ENCODE measurements at places on chromosomes 3 and 15.

DNA sequence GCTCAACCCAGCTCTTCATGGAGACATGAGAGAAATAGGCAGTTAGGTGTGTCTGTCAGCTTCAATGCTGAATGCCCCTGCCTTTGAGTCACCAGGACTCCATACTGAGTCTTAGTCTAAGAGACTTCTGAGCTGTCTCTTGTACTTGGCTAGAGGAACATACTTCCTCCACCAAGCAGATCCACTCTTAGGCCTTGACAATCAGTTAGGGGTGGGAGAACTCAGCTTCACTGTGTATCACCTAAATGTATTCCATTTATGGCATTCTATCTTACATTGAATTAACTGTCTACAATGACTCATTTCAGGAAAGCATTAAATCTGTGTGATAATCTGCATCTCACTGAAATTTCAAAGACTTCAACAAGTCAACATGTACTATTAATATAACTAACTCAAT lies 66.0 kb downstream of the STAC start:
- DNase-seq, result no peak

DNA sequence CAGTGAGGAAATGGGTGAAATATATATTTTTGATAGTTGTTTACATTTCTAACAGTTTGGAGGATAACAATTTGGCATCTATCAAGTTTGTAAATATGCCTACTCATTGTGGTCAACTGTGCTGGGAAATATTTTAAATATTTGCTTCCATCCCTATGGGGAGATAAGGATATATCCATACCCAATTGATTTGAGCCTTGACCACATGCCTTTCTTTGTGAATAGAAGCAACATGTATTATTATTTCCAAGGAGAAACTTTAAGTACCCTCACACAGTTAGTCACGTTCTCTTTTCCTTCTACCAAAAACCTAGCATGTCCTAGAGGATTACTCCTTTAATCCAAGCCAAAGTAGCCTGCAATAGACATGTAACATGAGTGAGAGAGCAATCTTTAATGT lies 245.4 kb upstream of the CBLB start:
- DNase-seq, result no peak

- no peak for DNase-seq
Measured at GRCh38 chr15:90013503-90013937, 12.4 kb downstream of the ZNF710 start.

GRCh38 chr3:43181202-43181821 lies 75.4 kb upstream of the POMGNT2 start:
- no peak for DNase-seq

- DNase-seq, result no peak
Measured at GRCh38 chr15:92197746-92198145, 195.9 kb upstream of the ST8SIA2 start.

GRCh38 chr15:74906067-74906449 lies 593 bp downstream of the FAM219B start:
- no peak for DNase-seq

GRCh38 chr15:90412356-90413194 lies 24.5 kb downstream of the IQGAP1 start:
- no peak for DNase-seq

DNA sequence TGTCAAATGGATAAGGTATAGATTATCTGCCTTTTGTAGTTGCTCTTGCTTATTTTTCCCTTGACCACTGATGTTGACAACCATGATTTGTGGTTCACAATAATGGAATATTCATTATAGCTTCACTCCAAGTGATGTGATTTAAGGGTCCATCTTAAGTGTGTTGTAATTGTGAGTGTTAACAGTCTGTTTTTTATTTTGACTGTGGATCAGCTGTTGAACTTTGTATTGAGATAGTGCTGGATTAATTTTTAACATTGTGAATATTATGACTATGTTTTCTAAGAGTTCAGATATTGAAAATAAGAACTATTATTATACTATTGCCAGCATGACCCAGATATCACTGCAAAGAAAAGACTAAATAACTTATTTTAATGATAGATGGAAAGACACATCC lies 8.6 kb upstream of the GASK1A start:
- DNase-seq, result no peak

- peak; percentile 24 for DNase-seq
Measured at GRCh38 chr15:41501191-41501917, 7.7 kb downstream of the ITPKA start.

DNA sequence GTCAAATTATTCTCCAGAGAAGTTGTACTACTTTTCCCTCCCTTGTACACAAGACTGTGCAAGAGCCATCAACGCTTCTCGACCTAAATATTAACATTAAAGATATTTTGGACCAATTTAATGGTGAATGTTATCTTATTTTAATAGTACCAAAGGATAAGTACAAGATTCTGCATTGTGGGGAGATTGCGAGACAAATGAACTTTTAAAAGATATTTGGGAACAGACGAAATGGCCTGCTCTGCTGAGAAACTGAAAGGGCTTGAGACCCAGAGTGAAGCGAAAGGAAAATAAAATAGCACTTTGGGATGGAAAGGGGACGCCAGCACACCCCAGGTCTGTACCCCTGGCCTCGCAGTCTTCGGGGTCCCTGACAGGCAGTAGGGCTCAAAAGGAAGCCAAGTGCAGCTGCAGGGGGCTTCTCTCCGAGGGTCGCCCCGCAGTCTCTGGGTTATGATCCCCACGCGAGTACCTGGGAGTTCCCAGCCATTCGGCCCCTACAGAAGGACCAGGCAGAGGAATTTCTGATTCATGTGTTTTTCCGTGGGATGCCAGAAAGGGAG lies 97.6 kb upstream of the VGLL3 start:
- DNase-seq, result no peak

DNA sequence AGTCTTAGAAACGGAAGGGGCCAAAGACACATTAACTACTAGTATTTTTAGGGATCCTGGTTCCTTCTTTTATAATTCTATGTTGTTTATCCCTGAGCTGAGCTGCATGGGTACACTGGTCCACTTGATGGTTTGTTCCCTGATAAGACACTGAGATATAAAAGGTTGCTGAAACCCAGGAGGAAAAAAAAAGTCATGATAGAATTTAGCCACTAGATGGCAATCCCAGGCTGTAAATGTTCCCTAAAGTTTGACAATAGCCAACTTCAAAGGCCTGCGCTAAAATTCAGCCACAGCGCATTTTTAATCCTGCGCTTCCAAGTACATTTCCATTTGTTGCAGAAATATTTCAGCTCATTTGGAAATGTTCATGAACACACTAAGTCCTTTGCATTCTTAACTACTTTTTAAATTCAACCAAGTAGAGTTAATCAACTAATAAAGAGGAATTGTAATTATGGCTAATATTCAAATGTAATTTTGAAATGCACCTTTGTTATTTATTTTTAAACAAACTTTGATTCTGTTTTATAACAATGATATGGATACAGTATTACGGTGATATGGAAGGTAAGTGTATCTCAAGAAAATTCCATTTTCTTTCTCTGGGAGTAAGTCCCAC lies 249.3 kb upstream of the FEZF2 start:
- no peak for DNase-seq

DNA sequence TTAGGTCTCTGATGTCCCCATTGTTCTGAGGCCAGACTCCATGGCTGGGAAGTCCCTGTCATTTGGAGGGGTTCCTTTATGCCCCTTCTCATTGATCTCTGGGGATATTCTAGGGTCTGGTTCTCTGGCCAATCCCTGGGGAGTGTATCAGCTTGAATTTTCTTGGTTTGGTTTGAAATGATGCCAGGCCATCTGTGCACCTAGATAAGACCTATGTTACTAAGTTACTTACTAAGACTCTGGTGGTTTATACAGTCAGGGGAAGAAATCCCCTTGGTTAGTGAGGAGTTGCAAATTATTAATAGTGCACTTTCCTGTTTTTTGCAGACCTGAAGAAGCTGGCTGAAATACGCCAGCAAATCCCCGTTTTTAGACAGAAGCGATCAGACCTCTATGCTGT lies 20.3 kb downstream of the NIT2 start:
- no peak for DNase-seq

DNA sequence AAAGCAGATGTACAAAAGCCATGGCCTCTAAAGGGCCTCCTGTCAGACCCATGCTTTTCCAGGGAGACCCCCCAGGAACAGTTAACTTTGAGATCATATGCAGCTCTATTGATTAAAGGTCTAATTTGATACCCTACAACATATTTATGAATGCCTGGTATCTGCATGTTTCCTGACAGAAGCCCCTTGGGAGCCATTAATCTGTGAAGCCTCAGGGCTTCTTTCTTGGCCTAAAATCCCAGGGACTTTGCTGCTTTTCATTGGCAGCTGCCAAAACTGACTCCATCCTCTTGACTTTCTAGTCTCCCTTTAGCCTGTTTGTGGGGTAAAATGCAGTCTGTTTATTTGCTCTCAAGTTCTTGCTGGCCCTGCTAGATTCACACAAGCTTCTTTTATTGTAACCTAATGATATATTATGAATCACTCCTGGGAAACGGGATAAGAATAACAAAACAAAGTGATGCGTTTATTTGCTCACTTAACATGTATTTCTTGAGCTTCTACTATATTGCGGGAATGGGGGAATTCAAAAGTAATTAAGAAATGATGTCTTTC lies 257.0 kb downstream of the LSAMP start:
- DNase-seq, result no peak

- DNase-seq, result no peak
Measured at GRCh38 chr3:9779721-9780457, 10.1 kb upstream of the CAMK1 start.

DNA sequence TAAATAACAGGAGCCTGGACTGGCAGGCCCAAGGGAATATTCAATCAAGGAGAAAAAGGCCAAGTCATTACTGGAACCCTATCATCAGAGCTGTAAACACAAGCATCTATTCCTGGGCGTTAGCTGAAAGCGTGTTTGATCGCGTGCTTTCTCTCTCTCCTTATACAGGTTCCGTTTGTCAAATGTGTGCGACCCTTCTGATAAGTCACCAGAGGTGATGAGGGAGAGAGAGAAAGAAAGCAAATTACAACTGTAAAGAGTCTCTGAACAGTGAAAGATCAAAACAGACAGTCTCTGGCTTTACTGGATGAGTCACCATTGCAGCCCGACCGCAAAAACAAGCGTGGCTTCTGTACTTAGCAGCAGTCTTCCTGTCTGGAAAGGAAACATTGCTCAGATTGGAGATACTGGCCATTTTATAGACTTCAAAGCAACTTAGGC lies 39.5 kb upstream of the TPRG1 start:
- DNase-seq, result no peak

- DNase-seq, result no peak
Measured at GRCh38 chr3:86995537-86995936, 4.6 kb upstream of the VGLL3 start.

- DNase-seq, result no peak
Measured at GRCh38 chr3:88991496-88991895, 115.9 kb upstream of the EPHA3 start.

DNA sequence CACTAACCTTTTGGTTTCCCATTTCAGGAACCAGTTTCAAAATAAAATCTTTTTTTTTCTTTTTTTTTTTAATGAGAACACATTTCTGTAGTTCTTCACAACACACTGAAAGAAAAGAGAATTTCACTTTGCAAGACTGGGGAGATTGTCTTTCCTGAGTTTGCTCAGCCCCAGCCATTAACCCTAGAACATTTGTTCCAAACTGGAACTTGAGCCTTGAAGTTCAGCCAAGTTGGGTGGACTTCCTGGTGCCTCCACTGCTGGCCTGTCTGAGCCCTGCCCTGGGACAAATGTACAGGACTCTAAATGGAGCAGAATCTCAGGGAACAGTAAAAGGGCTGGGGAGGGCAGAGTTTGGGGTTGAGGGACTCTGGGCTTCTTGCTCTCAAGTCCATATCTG lies 196.4 kb upstream of the LPP start:
- DNase-seq, result no peak

DNA sequence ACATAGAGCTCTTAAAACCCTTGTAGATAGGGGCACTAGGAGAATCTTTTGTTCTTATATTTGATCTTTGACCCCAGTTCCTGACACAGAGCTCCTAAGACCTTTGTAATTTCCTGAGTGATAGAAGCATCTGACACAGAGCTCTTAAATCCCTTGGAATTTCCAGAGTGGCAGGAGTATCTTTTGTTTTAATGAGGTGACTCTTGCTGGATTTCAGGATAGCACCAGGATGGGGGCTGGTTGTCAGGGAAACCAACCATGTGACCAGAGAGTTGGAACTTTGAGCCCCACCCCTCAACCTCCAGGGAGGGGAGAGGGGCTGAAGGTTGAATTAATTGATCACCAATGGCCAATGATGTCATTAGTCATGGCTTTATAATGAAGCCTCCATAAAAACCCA lies 47.6 kb upstream of the ST8SIA2 start:
- DNase-seq, result no peak

DNA sequence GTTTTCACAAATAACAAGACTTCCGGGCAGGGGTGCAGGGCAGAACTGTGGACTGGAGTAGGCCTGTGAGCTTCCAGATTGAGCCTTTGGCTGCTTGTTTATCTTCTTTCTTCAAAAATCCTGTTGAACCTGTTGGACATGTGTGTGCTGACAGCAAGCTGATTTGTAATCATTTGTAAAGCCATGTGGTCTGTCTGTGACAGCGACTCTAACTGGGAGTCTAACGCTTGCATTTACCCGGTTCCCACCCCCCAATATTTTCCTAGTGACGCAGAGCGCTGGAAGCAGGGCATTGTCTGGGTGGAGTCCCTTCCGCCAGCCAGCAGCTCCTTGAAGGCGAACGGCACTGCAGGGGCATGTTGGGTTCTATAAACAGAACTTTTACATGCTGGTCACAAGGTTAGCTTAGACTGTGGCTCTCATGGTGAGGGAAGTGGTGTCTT lies 85.7 kb upstream of the MYZAP start:
- DNase-seq, result no peak

DNA sequence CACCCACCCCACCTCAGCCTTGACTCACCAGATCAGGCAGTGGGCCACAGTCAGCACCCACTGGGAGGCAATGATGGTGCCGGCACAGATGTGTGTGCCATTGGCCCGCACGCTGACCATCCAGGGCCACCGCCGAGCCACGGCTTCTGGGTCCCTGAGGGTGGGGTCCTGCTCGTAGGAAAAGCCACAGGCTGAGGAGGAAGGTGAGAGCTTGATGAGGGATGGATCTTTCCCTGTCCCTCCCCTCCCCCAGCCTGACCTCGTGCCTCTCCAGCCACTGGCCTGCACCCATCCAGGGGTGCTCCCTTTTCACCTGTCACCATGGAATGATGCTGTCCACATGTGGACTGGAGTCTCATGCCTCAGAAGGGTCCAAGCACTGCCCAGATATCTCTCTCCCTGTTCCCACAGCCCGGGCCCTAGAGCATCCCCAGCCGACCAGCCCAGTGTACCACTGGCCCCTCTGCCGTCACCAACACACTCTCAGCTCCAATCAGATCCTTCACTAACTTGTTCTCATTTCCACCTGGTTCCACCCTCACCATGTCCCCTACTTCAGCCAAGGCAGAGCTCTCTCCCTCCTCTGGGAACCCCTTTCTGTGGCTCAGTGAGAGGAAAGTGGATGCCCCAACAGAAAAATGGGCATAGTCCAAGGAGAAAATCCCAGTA lies 2.0 kb downstream of the PRSS50 start:
- no peak for DNase-seq

DNA sequence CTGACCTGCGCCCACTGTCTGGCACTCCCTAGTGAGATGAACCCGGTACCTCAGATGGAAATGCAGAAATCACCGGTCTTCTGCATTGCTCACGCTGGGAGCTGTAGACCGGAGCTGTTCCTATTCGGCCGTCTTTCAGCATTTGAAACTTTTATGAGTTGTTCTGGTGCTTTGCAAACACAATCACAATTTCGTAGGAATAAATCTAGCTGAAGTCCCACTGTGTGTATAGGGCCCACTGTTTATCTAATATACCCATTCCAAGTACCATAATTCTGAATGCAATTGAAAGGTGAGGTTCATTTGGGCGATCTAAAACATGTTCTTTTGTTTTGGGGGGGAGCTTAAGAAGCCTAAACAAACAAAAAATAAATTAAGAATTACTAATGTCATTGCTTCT lies 572.1 kb downstream of the FGF12 start:
- DNase-seq, result no peak

- no peak for DNase-seq
Measured at GRCh38 chr3:151863611-151864010, 9.8 kb upstream of the SUCNR1 start.
